Stimulated activated CD8-positive, alpha-beta memory T cell treated with anti-CD3 and anti-CD28 coated beads, Interleukin-4, amount 100 ng/mL, for 4 hours (primary cell): ENCODE measurements at places on chromosomes 6 and 20.

DNA sequence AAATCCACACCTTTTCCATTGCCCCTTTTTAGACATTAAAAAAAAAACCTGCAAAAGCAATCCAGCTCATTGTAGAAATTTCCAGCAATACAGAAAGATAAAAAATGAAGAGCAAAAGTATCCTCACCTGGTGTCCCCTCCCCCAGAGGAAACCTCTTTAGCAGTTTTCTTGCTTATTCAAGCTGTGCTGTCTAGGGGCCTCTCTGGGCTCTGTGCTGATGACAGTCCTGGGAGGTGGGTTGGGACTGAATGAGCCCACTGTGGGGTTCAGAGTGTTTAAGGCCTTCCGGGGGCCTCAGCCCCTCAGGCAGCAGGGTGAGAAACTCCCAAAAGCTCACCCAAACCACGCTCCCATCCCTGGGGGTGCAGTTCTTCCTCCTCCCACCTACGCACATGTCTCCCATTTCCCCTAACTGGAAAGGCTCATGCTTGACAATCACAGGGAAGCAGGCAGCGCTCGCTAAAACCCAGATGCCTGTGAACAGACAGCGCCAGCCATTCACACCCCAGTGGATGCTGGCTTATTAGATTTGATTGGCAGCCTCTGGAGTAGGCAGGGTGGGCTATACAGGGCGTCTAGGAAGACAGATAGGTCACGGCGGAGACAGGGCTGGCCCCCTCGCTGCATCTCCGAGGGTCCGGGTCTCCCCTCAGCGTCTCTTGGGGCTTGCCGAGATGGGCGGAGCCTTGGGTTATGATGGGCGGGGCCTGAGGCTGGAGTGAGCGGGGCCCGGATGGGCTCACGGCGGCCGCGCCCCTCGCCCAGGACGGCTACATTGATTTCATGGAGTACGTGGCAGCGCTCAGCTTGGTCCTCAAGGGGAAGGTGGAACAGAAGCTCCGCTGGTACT is 4.6 kb downstream of the GUCA1A start:
- DNase-seq: no peak

DNA sequence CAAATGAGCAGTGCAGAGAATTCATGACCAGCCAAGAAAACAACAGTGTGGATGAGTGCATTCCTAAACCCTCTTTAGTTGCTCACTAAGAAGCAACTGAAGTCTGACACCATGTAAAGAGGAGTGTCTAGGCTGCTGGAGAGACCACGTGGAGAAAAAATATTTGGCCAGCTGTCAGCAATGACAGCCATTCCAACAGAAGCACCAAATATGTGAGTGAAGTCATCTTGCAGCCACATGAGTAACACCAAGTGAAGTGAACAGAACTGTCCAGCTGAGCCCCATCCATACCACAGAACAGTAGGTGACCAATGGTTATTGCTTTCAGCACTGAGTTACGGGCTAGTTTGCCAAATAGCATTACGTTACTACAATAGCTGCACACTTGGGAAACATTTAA is 89.4 kb downstream of the TBXT start:
- DNase-seq: no peak

- no peak for DNase-seq
These were observed 68.8 kb downstream of the AGPAT4 start for GRCh38 chr6:161204866-161205557.

- DNase-seq: no peak
These were observed 120.2 kb downstream of the QRSL1 start for GRCh38 chr6:106749609-106750008.

DNA sequence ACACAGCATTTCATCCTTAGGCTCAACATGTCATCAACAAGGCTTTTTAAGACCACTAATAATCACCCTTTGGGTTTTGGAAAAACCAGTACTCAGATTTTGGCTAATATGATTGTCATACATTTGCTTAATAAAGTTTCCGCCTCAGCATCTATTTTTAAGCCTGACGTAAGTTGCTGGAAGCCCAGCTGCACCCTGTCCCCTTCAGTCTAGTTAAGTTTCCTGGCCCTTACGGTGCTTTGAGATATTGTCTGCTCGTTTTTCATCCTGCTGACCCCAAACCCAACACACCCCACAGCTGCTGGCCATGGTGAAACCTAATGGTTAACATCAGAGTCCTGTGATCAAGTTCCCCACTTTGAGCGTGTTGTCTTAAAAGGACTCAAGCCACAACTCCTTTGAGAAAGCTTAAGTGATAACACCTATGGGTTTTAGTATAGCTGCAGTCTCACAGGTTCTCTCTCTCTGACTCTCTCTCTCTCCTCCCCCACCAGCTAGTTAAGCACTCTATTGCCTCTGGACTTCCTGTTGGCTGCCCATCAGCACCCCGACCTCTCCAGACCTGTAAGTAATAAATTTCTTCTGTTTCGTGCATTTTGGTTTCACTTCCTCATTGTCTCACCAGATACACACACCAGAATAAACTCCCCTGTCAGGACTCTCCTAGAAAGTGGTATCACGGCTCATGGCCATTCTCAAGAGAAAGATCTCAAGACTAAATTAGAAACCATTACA is 802.0 kb downstream of the C6orf118 start:
- no peak for DNase-seq

GRCh38 chr20:13029687-13030375 is 21.1 kb downstream of the SPTLC3 start:
- no peak for DNase-seq

GRCh38 chr20:64047968-64048401 is 1.5 kb downstream of the SOX18 start:
- DNase-seq: no peak

- DNase-seq: no peak
These were observed 222.9 kb downstream of the TTLL2 start for GRCh38 chr6:167547751-167548150.

GRCh38 chr6:11785415-11785773 is 6.8 kb upstream of the ADTRP start:
- no peak for DNase-seq

DNA sequence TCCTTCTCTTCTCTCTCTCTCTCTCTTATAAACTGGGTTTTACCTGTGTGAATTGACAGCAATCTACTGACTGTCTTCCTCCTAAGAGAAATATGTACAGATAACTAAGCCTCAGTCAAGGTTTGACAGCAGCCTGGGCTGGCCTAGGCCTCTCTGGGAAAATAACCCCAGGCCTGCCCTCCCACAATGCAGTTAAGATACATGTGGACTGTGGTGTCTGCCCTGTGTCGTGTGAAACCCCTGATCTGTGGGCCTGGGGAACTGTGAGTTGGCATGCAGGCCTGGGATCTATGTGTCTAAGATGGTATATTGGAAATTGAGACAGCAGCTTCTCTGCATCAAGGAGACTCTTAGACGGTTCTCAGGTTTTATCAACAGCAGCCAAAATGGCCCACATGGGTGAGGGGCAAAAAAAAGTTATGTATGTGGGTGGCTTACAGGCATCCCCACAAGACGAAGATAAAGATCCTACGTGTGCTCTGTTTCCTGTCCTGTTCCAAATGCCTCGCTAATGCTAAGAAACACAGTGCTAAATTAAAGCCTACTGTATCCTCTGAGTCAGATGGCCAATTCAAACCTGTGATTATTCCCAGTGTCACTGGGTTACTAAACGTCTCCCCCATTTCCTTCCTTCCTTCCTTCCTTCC is 19.0 kb downstream of the LRFN2 start:
- no peak for DNase-seq

GRCh38 chr6:32840604-32841246 is 2.2 kb upstream of the TAP2 start:
- DNase-seq: no peak

DNA sequence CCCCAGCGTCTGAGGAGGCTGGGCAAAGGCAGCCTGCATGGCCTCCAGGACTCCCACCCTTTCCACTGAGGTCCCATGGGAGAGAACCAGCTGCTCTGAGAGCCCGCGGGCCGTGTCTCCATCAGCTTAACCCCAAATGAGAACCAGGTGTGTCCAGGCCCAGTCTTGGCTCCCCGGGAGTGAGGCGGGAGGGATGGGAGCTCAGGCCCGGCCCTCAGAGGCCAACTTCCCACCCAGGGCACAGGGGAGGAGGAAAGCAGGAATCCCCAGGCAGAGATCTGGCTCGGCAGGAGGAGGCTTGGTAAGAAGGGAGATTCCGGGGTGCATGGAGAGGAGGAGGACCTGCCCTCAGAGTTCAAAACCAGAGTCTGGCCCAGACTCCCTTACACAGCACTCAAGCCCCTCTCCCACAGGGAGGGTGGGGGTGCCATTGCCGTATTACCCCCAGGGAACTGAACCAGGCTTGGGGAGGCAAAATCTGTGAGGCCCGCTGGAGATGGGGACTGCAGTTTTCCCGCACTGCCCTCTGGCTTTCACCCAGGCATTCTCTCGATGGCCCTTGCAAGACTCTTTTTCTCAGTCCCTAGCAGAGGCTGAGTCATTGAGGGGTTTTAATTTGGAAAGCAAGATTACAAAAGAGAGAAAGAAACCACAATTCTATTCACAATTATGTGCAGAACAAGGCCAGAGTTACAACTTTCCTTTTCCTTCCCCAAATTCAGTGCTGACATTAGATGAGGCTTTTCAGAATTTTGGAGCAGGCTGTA is 17.1 kb downstream of the FOXF2 start:
- DNase-seq: no peak

- DNase-seq: no peak
These were observed 33.1 kb downstream of the DTD1 start for GRCh38 chr20:18621004-18621403.

DNA sequence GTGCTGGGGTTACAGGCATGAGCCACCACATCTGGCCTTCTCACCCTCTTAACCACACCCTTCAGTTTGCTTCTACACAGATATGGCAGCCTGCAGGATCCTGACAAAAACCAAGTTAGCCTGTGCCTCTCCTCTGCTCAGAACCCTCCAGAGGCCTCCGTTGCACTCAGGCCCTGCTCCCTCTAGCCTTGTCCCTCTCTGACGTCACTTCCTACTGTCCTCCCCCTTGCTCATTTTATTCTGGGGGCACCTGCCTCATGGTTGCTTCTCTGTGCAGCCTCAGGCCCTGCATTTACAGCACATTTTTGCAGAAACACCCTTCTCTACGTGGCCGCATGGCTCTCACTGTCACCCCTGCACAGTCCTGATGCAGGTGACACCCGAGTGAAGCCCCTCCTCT is 105.6 kb downstream of the CDC5L start:
- DNase-seq: no peak

- DNase-seq: no peak
These were observed 18.8 kb upstream of the MAS1L start for GRCh38 chr6:29506446-29507067.

GRCh38 chr6:101462576-101462975 is 69.1 kb downstream of the GRIK2 start:
- DNase-seq: no peak

GRCh38 chr6:31035862-31036497 is 25.7 kb downstream of the MUC22 start:
- no peak for DNase-seq

- no peak for DNase-seq
These were observed 10.1 kb upstream of the PRL start for GRCh38 chr6:22306741-22307466.

DNA sequence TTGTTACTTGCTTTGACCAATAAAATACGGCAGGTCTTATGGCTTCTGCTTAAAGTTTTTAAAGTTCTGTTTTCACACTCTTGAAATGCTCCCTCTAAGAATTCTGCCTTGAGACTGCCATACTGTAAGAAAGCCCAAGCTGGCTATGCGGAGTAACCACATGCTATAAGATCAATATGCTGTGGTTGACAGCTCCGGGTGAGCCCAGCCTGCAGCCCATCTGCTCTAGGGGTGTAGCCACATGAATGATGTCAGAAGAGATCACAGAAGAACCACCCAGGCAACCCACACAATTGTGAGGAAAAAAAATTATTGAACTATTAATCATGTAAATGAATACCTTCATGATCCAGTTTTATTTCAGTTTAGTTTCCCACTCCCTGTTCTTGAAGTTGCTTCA is 26.1 kb upstream of the SH3BGRL2 start:
- DNase-seq: no peak

DNA sequence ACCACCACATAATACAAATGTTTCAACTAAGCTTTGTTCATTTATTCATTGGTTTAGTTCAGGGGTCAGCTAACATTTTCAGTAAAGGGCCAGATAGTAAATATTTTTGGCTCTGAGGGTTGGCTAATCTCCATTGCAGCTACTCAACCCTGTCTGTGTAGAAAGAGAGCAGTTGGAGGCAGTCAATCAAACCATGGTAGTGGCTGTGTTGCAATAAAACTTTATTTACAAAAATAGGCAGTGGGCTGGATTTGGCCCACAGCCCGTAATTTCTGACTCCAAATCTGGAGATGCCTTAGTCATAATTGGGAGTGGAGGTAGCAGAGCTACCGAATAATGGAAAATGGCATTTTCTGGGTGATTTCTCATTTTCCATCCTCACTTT is 242.5 kb upstream of the ZFP64 start:
- no peak for DNase-seq

- DNase-seq: no peak
These were observed 84.1 kb upstream of the GJE1 start for GRCh38 chr6:142048593-142048980.

DNA sequence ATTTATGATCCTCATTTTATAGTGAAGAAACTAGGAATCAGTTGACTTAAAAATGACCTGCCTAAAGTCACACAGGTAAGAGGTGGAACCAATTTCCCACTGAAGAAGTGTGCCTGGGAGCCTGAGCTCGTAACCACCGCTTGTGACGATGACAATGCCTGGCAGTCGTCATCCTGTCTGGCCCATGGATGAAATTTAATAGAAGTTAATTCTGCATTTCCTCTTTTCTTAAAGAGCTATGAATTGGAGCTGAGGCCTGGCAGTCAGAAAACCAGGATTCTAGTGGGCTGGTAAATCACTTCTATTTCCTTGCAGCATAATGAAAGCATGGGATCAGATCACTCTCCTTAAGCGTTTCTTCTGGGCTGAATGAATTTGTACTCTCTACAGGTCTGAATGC is 200.0 kb upstream of the SGK1 start:
- no peak for DNase-seq

DNA sequence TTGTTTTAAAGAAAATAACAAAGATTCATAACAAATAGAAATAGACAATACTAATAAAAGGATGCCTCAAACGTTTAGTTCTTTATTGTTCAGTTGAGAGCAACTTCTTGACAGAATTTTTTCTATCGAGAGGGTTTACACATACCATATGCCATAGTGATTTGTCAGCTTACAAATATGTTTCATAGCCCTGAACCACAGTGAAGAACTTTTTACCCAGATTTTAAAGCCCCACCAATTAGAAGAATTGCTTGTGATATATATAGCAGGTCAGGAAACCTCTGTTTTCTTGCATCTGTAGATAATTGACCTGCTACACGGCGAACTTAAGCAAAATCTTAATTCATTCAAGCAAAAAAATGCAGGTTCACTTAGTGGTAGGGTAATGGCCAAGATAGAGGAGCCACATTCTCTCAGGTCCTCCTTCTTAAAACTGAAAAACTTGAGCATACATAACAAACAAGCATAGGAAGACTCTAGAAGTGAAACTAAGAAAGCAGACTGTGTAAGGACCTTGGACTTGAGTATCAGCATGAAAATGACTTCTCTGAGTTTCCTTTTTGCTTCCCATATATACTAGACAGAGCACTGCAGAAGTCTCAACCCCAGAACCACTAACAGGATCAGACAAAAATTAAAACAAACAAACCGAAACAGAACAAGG is 39.5 kb downstream of the CRISP1 start:
- DNase-seq: no peak

- DNase-seq: no peak
These were observed 3.4 kb downstream of the HLA-DRA start for GRCh38 chr6:32442977-32443552.

- DNase-seq: no peak
These were observed 280.6 kb upstream of the SULF2 start for GRCh38 chr20:48065833-48066232.
